ENCODE measurements at places on chromosomes 6 and 20. TPM values are rescaled to one million over a fixed set of nuclear protein-coding genes. Genes with fewer than 3 reads are reported as not detected.

DNA sequence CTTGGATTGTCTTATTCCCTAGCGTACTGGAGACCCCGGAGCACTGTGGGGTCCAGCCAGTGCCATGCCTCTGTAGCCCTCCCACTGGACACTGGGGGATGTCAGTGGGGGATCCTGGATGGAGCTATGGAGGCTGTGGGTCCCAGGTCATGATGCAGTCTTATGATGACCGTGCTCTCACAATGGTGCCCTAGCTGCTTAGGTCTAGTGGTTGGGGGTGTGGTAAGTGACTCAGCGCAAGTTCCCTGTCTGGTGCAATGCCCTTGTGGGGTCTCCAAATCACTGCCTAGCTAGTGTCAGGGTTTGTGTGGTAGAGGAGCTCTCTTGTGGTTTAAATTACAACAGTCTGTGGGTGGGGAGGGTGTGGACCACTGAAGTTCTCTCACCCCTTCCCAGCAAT lies 135.4 kb downstream of the CDC5L start:
- no peak overlapping the region for H3K27ac ChIP-seq
- H3K36me3 ChIP-seq = peaks cover 15% of the 10 kb centered on the region
- H3K4me1 ChIP-seq = peaks cover 32% of the 10 kb centered on the region

NRSN1 gene
- total RNA-seq = not detected

DNA sequence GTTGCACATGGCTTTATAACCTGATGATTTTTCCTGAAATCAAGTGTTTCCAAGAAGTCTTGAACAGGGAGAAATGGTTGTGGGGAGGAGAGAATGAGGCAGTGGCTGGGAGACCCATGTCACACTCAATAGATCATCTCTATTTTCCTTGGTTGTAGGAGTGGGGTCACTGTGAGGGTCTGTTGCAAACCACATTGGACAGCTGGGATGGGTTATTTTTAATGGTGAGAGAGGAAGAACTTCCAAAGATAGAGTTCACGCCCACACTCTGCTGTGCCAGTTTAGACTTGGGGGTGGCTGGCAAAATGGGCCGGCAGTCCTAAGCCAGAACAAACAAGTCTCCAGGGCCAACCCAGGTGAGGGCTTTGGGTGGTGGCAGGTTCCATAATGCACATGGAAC lies 276.4 kb upstream of the PRND start:
- no peak overlapping the region for H3K27ac ChIP-seq
- no peak overlapping the region for H3K4me3 ChIP-seq
- no peaks in the 10 kb centered on the region for H3K4me1 ChIP-seq
- peaks cover 6% of the 10 kb centered on the region for H3K27me3 ChIP-seq

SLCO4A1 gene
- total RNA-seq = 42.9 TPM

OGFRL1 gene
- total RNA-seq = 9.1 TPM

DNA sequence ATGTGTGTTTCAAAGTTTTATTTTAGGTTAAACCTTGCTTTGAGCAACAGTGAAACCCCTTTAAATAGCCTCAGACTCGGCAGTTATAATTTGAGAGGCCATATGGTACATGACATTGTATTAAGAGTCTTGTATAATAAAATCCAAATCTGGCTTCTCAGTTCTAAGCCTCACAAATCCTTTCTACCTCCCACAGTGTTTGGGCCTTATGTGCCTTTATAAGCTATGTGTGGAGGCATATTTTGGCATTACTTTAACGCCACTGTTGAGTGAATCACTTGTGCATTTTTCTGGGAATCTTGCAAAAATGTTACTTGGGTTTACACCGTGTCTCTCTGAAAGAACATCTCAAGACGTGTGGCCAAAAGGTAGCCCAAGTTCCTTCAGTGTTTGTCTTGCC lies 152.4 kb downstream of the COL9A1 start:
- H3K27ac ChIP-seq = no peak overlapping the region
- no peaks in the 10 kb centered on the region for H3K27me3 ChIP-seq
- H3K4me1 ChIP-seq = no peaks in the 10 kb centered on the region
- H3K36me3 ChIP-seq = no peaks in the 10 kb centered on the region

DNA sequence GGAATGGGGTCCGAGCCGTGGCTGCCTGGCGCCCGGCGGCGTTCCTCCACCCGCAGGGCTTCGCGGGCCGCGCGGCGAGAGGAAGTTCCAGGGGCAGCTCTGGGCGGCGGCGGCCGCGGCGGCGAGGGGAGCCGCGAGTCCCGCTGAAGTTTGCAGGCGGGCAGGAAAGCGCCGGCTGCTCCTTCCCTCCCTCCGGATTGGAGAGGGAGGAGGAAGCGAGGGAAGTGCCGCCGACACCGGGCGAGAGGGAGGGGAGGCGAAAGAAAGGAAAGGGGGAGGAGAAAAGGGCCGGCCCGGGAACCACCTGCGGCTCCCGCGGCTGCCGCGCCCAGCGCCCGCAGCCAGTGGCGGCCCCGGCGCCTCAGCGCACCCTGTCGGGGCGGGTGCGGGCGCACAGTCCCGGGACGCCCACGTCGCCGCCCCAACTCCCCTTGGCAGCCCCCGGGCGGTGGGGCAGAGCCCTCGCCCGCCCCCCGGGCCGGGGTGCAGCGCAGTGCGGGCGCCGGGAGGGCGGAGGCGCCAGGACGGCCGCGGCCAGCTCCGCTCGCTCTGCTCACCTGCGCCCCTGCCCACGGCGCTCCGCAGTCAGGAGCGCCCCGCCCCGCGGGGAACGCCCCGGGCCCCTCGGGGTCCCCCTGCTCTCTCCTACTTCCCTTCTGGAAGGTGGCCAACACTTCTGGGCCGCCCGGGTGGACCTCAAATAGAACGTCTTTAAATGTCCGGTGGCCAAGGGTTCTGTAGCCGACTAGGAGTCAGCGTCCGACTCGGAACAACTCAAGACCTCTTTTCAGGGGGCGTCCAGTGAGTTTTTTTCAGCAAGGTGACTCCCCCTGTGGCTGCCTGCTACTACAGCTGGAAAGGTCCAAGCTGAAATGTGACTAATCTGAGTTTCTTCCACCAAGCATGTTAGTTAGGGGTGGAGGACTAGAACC lies 80.3 kb upstream of the CCDC28A start:
- DNase-seq = peak; percentile 72
- H3K27ac ChIP-seq = no peak overlapping the region
- H3K4me3 ChIP-seq = peak overlapping the region; percentile 48
- H3K27me3 ChIP-seq = peaks cover 31% of the 10 kb centered on the region
- peaks cover 9% of the 10 kb centered on the region for H3K4me1 ChIP-seq

C20orf202 gene
- not detected for total RNA-seq

- H3K4me3 ChIP-seq = no peak overlapping the region
- H3K4me1 ChIP-seq = no peaks in the 10 kb centered on the region
- H3K27ac ChIP-seq = no peak overlapping the region
- no peaks in the 10 kb centered on the region for H3K36me3 ChIP-seq
These were observed 45.1 kb upstream of the FRMD1 start for GRCh38 chr6:168124158-168124557.

- peaks cover 11% of the 10 kb centered on the region for H3K36me3 ChIP-seq
- H3K4me1 ChIP-seq = peaks cover 57% of the 10 kb centered on the region
- no peaks in the 10 kb centered on the region for H3K27me3 ChIP-seq
- no peak for DNase-seq
- peak overlapping the region; percentile 56 for H3K27ac ChIP-seq
These were observed 6.4 kb downstream of the MAN1A1 start for GRCh38 chr6:119343167-119343566.

DNA sequence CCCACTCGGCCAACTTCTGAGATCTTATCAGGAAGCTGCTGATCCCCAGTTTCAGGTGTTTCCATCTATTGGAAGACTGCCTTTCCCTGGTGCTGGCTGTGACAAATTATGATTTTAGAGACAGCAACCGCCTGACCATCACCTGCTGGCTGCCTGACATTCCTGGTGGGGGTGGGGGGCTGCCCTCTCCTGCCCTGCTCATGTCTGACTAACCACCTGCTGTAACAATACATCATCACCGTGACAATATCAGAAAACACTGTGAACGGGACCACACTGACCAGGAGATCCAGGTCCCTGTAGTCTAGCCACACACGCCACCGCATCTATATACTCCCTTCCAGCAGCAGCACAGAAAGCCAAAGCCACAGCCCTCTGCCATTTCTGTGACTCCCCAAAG lies 537.5 kb downstream of the QKI start:
- DNase-seq = no peak
- no peaks in the 10 kb centered on the region for H3K36me3 ChIP-seq
- H3K27ac ChIP-seq = no peak overlapping the region

C20orf141 gene
- not detected for total RNA-seq

DNA sequence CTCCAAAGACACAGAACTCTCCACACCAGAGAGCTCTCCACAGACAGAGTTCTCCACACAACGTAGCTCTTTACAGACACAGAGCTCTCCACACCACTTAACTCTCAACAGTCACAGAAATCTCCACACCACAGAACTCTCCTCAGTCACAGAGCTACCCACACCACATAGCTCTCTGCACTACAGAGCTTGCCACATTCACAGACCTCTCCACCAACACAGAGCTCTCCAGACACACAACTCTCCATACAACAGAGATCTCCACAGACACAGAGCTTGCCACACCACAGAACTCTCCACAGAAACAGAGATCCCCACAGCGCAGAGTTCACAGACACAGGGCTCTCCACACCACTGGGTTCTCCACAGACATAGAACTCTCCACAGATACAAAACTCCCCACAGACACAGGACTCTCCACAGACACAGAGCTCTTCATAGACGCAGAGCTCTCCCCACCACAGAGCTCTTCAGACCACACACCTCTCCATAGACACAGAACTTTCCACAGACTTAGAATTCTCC lies 52.5 kb downstream of the ERMARD start:
- H3K36me3 ChIP-seq = no peaks in the 10 kb centered on the region
- H3K27ac ChIP-seq = peak overlapping the region; percentile 1
- H3K27me3 ChIP-seq = peaks cover 43% of the 10 kb centered on the region
- DNase-seq = no peak
- peaks cover 54% of the 10 kb centered on the region for H3K4me1 ChIP-seq
- peak overlapping the region; percentile 44 for H3K4me3 ChIP-seq

All from natural killer cell treated with Interleukin-12 subunit alpha and Interleukin-12 subunit beta and Interleukin-15 and Interleukin-18, amount 100 ng/mL, for 72 hours (primary cell).